ENCODE measurements at places on chromosomes 4 and X.

DNA sequence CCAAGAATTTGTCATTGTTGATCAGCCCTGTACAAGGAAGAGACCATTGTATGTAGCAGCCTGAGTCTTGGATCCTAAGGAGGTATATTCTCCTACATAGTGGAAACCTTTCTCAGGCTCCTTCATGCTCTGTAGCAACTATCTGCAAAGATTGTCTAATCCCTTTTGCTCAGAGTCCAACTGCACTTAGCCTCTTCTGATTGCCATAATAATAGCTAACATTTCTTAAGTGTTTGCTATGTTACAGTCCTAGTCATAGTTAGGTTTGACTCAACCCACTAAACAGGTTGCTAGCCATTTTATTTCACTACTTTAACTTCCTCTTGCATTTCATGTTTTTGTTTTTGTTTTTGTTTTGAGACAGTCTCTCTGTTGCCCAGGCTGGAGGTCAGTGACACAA, 50.8 kb upstream of the SLC16A2 start:
- no peak for DNase-seq

GRCh38 chr4:121829511-121829910, 5.8 kb upstream of the CCNA2 start:
- DNase-seq = no peak

- no peak for DNase-seq
Observed at GRCh38 chrX:46850771-46851170, 13.9 kb downstream of the RP2 start.

- DNase-seq = no peak
Observed at GRCh38 chrX:44997888-44998287, 124.9 kb downstream of the KDM6A start.

DNA sequence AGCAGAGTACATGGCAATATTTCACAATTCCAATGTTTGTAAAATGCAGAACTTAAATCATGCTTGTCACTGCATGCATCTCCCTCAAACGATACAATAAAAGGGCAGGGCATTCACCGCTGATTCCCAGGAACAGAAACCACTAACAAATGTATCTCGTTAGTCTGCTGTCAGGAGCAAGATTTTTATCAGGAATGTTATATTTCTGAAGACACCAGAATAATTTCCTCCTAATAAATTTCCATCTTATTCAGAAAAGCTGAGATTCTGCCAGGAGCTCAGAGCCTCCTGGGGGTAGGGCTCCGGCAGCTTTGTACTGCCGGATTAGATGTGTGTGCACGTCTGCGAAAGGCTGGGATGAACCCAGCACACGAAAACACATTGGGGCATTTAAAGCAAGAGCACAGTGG, 54.0 kb upstream of the LDB2 start:
- no peak for DNase-seq

GRCh38 chr4:83029688-83030087, 5.3 kb upstream of the COPS4 start:
- no peak for DNase-seq

GRCh38 chr4:8832113-8832915, 39.3 kb downstream of the HMX1 start:
- no peak for DNase-seq

- no peak for DNase-seq
Observed at GRCh38 chr4:105586638-105587328, 34.4 kb downstream of the ARHGEF38 start.

DNA sequence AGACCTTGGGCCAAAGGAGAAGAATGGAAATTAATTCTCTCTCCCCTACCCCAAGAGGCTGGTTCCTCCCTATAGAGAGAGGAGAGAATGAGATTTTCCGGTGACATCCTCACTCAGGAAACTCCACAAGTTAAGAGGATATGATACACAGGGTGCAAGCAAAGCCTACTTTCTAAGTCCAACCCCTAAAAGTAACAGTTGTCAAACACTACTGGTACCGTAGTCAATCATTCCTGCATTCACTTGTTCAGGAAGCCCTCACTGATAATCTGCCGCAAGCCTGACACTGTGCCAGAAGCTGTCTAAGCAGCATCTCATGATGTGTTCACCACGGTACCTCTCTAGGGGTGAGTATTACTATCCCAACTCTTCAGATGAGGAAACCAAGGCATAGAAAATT, 41.7 kb downstream of the KDR start:
- DNase-seq = no peak
